ENCODE measurements at places on chromosomes 2 and 18. TPM values are rescaled to one million over a fixed set of nuclear protein-coding genes. Genes with fewer than 3 reads are reported as not detected.

The NETO1 gene
- total RNA-seq: 2.6 TPM

The KLHL29 gene
- total RNA-seq: 16.8 TPM

The IL18RAP gene
- 2.6 TPM for total RNA-seq

The KCNK3 gene
- total RNA-seq: 9.2 TPM

The VSNL1 gene
- 0.39 TPM for total RNA-seq

The TRIB2 gene
- 45.4 TPM for total RNA-seq

The SLC4A5 gene
- total RNA-seq: 7.2 TPM
